ENCODE measurements at places on chromosomes 3 and 15.

GRCh38 chr15:87599616-87600015 is 656.9 kb downstream of the NTRK3 start:
- no peak for DNase-seq

- no peak for DNase-seq
Measured at GRCh38 chr3:180062771-180063170, 26.0 kb upstream of the PEX5L start.

DNA sequence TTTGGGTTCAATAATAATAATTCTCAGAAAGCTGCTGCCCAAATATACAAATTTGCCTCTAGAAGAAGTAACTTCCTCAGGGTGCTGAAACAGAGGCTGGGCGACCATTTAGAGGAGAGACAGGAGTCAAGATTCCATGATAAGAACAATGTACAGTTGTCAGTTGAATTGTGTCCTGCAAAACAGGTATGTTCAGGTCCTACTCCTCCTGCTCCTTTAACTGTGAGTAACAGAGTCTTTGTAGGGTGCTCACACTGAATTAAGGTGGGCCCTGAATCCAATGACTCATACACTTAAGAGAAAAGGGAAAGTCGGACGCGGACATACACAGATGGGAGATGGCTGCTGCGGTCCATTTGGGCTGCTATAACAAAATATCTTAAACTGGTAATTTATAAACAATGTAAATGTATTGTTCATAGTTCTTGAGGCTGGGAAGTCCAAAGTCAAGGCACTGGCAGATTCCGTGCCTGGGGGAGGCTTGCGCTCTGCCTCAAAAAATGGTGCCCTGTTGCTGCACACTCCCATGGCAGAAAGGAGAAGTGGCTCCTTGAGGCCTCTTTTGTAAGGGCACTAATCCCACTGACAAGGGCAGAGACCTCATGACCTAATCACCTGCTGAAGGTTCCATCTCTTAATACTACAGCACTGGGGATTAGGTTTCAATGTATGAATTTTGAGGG is 55.1 kb downstream of the MB21D2 start:
- DNase-seq, result no peak

GRCh38 chr15:80367094-80367493 is 37.1 kb upstream of the ARNT2 start:
- DNase-seq, result no peak

- no peak for DNase-seq
Measured at GRCh38 chr3:154851644-154852043, 228.5 kb upstream of the MME start.
